AG04450 (cell line): ENCODE measurements at places on chromosomes 3 and 15.

DNA sequence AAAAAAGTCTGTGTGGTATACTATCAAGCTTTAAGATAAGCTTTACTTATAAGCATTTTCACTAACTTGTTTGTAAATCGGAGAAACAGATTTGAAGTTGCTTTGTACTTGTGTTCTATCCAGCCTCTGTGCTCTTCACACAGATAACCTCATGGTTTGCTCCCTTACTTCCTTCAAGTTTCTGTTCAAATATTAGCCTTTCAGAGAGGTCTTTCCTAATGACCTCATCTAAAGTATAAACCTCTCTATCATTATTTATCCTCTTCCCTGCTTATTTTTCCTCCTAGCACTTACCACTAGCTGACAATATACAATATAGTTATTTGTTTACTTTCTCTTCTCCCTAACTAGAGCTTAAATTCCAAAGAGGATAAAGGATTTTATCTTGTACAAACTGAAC lies 180.0 kb downstream of the CBLB start:
- no peak for DNase-seq

DNA sequence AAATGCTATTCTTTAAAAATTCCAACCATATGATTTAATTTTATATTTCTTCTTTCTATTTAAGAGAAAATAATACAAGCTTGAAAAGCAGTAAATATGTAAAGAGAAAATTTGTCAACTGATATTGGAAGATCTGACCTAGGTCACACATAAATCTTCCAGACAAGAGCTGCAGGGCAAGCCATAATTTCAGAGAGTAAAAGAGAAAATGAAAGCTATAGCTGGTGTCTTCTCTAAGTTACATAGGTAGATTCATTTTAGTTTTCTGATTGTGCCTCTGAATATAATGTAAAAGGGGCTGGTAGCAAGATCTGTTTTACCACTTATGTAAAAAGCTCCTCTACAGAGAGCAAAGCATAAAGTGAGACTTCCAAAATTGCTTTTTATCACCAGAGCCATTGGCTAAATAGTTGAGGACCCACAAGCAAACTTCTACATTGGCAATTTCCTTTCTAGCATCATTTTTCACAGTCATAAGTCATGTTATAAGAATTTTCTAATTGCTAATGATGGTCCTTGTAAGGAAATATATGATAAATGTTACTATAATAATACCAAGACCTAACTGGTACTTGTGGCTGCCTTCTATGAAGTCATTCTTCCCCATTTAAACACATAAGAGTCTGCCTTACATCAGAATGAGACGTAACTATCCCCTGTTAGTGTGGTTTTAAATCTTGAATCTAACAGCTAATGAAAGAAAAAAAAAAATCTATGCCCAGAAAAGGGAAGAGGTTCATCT lies 80.8 kb upstream of the SKOR1 start:
- DNase-seq = no peak

GRCh38 chr15:33344530-33344929 lies 33.8 kb downstream of the RYR3 start:
- no peak for DNase-seq

- DNase-seq = no peak
Measured at GRCh38 chr15:66126456-66126855, 127.1 kb downstream of the MEGF11 start.

DNA sequence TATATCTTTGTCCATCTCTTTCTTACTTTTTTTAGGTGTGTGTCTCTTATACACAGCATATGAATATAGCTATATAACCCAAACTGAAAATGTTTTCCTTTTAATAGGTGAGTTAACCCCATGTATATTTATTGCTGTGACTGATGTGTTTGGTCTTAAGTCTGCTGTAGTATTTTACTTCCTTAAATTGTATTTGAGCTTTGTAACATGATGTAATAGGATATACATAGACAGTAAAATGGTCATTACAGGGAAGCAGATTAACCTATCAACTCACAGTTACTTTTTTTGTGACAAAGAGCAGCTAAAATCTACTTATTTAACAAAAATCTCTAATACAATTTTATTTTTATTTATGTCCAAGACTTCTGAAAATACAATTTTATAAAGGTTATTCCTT lies 51.8 kb upstream of the CDAN1 start:
- DNase-seq = no peak

- no peak for DNase-seq
Measured at GRCh38 chr3:15521573-15521965, at the start of gene COLQ. TSS of gene COLQ (minus strand) at chr3:15521706. CDS start at chr3:15521625, 81 bp downstream.

- DNase-seq = no peak
Measured at GRCh38 chr15:85100186-85100937, 118.7 kb downstream of the PDE8A start.

GRCh38 chr15:28043691-28044091 lies 55.4 kb downstream of the OCA2 start:
- DNase-seq = no peak

DNA sequence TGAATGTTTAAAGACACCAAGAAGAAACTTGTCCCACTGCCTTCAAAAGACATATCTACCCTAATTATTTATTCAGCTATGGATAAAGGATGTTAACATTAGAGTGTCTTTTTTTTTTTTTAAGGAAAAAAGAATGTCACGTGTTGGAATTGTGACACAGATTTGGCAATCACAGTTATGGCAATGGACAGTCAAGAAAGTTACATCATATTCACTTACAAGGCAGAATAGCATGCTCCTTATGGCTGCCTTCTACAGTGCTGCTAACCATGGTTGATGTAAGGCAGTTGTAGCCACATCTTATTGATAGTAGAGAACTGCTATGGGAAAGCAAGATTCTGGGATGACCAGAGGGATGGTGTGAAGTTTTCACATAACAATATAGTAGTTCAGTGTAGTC lies 128.8 kb upstream of the ZBTB20 start:
- DNase-seq = no peak

DNA sequence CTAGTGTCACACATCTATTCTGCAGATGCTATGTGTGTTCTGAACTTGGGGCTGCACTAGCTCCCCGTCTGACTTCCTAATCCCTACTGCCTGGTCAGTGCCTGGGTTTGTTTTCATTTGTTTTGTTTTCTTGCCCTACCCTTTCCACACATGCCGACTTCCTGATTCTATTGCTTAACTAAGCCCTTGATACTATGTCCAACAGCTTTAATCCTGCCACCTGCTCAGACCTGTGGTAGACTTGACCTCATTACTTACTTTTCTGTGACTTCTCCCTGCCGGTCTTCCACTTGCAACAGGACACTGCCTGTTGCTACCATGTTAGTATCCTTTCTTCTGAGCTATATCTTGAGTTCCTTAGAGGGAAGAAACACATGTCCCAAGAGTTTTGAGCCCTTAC lies 39.3 kb upstream of the CEMIP start:
- DNase-seq = no peak
